Esophagus squamous epithelium (tissue), 5 donors: ENCODE measurements at places on chromosomes 16 and 17. TPM values are rescaled to one million over a fixed set of nuclear protein-coding genes. Genes with fewer than 3 reads are reported as not detected.

SOX15 gene
- 89.1 TPM for total RNA-seq

PROCA1 gene
- total RNA-seq = 1.1 TPM

CHAD gene
- total RNA-seq = not detected

GGA2 gene
- 53.8 TPM for total RNA-seq

TSPAN10 gene
- total RNA-seq = not detected

NUPR1 gene
- 11.2 TPM for total RNA-seq

DNA sequence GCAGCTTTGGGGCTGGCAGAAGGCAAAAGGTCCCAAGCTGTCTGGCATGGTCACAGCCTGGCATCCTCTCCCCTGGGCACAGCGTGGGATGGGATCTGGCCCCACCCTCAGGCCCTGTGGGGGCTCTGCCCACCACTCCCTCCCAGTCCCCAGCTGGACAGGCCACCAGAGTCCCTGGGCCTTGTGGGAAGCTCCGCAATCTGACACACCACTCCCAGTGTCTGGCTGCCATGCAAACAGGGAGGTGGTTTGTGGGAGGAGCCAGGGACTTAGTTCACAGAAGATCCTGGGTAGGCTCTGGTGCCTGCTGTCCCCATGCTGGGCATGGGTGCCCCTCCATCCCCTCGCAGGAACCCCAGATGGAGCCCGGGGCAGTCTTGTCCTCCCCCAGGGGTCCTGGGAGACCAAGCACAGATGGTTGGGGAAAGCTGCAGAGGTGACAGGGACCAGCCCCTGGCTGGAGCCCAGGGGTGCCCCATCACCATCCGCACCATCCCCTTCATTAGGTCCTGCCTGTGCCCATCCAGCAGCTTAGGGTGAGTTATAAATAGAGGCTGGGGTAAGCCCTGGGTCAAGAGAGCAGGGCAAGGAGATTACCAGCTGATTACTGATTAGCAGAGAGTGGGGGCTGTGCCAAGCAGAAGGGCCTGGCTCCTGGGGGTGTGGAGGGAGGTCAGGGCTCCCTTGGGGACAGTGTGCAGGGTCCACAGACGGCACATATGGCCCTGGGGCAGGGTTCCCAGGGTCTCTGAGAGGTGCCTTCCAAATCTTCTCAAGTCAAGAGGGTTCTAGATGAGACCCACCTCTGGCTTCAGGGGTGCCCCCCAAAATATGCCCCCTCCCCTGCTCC is 6.2 kb downstream of the FSCN2 start:
- no peak for DNase-seq

GRCh38 chr16:69595127-69596036 is 29.6 kb downstream of the NFAT5 start:
- no peak for DNase-seq

DNA sequence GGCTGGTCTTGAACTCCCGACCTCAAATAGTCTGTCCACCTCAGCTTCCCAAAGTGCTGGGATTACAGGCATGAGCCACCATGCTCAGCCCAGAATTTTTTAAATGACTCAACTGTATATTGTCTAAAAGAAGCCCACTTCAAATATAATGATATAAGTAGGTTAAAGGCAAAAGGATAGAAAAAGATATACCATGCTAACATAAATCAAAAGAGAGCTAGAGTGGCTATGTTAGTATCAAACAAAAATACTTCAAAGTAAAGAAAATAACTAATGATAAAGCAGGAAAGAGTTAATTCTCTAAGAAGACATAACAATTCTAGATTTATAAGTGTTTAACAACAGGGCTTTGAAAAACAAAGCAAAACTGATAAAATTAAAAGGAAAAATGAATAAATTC is 13.3 kb upstream of the MPO start:
- no peak for DNase-seq

DNA sequence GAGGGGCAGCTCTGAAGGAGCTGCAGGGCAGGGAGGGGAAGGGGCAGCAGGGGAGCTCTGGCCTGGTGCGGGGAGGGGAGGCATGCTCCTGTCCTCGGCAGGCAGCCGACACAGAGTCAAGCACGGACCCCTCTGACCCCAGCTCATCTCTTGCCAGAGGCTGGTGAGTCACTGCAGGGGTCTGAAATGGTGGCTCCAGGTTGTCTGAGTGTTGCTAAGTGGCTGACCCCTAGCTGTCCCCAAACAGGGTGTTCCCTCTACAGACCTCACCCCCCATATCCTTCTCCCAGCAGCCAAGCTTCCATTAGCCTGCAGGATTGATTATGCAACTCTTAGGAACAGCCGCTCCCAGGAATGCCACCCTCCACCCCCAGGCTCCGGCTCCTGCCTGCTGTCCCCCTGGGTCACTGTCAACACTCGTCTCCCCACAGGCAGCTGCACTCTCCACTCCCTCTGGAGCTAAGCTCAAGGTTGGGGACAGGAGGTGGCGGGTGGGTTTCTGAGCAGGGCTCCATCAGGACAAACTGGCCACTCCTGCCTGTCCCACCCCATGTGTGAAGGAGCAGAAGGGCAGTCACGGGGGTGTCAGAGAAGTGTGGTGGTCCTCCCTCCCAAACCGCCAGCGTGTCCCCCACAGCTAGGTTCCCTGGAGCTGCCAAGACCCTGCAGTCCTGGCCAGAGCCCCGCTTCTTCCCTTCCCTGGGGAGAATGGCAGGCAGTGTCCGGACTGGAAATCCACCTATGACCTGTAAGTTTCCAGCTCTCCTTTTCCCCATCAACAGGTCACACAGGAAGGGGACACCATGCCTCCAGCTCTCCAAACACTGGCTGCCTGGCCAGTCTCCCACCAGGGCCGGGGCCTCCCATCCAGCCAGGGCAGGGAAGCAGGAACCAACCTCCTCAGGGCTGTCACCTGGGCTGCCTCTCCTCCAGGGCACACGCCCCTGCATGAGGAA is 1.0 kb downstream of the MYLK3 start:
- no peak for DNase-seq

DNA sequence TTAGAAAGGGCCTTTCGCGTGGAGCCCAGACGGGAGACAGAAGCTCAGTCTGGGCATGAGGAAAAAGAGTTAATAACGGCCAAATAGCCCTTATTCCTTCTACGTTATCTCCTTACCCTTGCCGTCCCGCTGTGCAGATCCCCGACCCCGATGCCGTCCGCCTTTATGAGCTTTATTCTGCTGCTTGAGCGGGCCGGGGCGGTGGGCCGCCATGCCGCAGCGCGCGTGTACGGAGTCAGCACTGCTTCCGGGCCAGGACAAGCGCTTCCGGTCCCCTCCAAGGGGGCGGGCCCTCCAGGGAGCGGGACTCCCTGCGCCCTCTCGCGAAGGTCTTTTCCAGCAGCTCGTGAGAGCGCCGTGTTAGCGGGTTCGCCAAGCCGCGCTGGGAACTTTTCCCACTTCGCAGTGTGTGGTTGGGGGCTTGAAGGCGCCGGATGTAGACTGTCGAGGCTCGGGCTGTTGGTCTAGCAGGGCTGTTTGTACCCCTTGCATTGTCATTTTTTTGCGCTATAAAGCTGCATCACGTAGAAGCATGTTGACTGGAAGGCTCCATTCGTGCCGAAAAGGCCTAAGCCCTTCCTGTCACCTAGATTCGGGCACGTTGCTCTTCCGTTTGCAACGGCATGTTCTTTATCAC is at the start of gene TSR1:
Gene TSR1 (minus strand): TSS at position 243 of the 637 bp plus-strand sequence. CDS start 30 bp downstream, at position 213.
- DNase-seq = peak; percentile 26

DNA sequence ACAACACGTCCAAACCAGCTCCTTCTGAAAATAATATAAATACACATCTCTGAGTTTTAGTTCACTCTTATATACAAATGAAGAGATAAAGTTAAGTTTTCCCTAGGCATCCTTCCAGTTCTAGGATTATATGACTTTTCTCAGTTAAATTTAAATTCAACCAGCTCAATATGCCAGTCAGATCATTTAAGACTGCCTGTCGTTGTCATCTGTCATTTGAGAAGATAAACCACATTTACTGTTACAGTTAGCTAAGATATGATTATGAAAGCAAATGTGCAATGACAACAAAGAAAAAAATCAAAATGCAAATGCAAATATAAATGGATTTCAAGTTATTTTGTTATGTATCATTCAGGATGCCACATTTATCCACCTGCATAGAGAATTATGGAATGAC is 671.7 kb upstream of the GOT2 start:
- no peak for DNase-seq

DNA sequence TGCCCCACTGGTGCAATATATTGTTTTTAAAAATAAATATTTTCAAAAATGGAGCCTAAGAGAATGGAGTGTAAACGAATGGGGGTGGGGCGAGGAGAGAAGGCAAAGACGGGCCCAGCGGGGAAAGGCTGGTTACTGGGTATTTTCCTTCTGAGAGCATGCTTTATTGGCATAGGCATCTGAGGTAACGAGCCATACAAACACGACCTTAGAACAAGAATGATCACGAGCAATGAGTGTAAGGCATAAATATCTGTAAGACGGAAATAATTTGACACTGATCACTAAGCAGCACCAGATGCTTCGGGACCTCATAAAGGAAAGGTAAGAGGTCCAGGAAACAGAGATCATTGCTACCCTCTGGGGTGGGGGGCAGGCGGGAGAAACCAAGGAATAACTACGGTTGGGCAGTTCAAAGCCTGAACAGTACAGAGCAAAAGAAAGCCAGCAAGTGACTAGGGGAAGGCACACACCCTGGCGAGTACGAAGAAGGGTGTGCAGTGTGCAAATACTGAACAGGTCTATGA is 959 bp downstream of the SSH2 start:
- no peak for DNase-seq

- DNase-seq = no peak
Observed at GRCh38 chr16:73213732-73214455, 166.0 kb upstream of the ZFHX3 start.

DNA sequence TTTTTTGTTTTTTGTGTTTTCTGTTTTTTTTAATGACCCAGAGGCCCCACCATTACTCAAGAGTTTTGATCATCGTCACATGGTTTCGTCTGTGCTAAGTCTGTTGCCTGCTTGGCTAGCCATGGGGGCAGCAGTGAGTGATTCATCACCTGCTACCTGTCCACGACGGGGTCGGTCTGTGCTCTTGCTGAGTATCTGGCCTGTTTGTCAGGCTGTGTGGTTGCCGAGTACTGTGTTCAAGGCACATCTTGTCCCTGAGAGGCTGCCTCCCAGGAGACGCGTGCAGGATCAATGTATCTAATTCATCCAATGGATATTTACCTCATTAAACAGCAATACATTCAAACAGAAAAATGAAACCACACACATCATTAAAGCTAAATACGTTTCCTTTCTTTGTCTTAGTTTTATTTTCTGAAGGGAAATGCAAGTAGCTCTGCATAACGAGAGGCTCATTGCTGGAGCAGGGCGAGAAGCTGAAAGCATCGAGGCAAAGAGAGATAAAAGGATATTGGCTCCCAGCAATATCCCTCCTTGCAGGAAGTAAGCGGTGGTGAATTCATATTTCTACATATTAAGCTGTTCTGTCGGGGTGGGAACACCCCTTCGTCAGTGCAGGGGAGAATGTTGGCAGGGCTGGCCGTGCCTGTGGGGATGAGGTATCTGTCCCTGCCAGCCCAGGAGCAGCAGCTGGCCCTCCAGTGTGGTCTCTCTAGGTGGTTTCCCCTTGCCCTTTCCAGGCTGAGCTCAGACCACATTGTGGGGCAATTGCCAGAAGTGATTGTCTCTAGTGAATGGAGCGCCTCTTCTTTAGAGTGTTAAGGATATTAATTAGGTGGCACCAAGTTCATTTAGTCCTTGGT is 166.2 kb upstream of the ASIC2 start:
- no peak for DNase-seq

- no peak for DNase-seq
Observed at GRCh38 chr17:42288803-42289610, 709 bp downstream of the STAT5A start.

DNA sequence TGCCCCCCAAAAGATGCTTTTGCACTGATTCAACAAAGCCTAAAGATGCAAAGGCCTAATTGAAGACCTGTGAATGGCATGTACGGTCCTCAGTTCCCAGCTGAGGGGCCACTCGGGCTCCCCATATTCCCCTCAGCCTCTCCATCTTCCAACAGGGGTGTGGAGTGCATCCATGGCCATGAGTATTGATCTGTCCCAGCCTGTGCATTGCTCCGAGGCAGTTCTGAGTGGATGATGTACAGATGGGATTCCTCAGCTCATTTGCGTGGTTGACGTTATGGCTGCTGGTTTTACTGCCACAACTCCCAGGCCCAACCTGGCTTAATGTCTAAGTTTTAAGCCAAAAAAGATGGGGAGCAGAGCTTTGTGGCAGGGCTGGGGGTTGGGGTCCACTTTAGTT is 162.7 kb upstream of the ZNF267 start:
- no peak for DNase-seq

DNA sequence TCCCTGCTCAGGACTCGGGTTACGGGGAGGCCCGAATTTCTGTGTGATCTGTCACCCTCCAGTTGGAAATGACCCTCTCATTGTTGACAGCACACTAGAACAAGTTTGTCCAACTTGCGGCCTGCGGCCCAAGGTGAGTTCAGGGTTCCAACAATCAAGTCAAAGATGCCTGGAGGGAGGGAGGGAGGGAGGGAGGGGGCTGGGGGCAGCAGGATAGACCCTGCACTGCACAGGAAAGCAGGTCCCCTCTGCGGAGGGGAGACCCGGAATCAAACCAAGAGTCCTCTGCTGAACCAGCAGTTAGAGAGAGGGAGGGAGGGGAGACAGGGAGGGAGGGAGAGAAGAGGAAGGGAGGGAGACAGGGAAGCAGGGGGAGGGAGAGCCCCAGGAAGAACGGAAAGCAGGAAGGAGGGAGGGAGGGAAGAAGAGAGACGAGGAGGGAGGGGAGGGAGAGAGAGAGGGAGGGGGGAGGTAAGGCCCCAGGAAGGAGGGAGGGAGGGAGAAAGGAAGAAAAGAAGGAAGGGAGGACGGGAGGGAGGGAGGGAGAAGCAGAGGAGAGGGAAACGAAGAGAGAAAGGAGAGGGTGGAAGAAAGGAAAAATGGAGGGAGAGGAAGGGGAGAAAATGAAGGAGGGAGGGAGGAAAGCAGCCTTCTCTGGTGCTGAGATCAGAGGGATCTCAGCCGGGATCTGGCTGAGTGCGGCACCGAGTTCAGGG is 96.7 kb upstream of the CDH5 start:
- DNase-seq = no peak

DNA sequence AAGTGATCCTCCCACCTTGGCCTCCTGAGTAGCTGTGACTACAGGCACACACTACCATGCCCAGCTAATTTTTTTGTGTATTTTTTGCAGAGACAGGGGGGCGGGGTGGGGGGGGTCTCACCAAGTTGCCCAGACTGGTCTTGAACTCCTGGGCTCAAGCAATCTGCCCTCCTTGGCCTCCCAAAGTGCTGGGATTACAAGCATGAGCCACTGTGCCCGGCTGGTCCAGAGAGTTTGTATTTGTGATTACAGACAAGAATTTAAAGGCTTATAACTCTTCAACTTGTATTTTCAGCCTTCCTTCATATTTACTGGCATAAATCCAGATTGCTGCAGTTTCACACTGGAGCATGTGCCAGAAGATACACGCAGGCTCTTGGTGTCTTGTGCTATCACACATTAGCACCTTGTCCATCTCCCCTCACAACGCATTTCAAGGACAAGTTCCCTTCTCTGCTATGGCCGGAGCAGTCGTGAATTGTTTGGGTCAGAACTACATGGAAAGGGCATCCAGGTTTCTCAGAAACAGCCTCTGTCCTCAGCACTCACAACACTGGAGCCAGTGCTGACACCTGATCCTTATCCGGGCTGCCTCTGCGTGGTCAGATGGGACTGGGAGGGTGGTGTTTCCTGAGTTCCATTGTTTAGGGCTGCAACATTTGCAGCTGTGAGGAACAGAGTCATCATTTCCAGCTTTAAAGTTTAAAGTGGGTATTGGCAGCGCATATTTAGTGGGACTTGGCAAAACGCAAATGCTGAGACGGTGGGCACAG is 28.1 kb downstream of the WSCD1 start:
- no peak for DNase-seq

- DNase-seq = no peak
Observed at GRCh38 chr16:30554557-30555314, 3.4 kb downstream of the ZNF764 start.
